Stimulated activated CD4-positive, alpha-beta T cell treated with anti-CD3 and anti-CD28 coated beads, Interleukin-4, amount 100 ng/mL, for 4 hours (primary cell): ENCODE measurements at places on chromosomes 13 and 19.

GRCh38 chr13:84279166-84279565 lies 396.9 kb upstream of the SLITRK1 start:
- DNase-seq, result no peak

GRCh38 chr13:39982745-39983144 lies 327.3 kb downstream of the COG6 start:
- no peak for DNase-seq

- no peak for DNase-seq
These were observed 2.5 kb downstream of the PDS5B start for GRCh38 chr13:32588736-32589135.

GRCh38 chr19:1773184-1773583 lies 19.9 kb downstream of the ONECUT3 start:
- DNase-seq, result no peak

DNA sequence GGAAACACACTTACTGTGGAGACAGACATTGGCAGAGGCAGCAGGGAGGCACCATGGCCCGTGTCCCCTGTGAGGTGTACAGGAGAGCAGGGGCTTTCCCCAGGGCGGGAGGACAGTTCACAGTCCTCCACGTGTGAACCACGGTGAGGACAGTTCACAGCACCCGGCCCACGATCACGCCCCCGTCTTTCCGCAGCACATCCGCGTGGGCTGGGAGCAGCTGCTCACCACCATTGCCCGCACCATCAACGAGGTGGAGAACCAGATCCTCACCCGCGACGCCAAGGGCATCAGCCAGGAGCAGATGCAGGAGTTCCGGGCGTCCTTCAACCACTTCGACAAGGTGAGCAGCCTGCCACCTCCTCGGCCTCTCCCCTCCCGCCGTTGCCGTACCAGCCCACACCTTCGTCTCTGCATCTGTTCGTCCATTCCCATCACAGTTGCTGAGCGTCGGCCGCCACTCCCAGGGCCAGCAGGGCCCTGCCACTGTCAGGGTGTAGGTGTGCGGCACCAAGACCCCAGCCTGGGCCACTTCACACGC lies 17.4 kb downstream of the CAPN12 start:
- no peak for DNase-seq

DNA sequence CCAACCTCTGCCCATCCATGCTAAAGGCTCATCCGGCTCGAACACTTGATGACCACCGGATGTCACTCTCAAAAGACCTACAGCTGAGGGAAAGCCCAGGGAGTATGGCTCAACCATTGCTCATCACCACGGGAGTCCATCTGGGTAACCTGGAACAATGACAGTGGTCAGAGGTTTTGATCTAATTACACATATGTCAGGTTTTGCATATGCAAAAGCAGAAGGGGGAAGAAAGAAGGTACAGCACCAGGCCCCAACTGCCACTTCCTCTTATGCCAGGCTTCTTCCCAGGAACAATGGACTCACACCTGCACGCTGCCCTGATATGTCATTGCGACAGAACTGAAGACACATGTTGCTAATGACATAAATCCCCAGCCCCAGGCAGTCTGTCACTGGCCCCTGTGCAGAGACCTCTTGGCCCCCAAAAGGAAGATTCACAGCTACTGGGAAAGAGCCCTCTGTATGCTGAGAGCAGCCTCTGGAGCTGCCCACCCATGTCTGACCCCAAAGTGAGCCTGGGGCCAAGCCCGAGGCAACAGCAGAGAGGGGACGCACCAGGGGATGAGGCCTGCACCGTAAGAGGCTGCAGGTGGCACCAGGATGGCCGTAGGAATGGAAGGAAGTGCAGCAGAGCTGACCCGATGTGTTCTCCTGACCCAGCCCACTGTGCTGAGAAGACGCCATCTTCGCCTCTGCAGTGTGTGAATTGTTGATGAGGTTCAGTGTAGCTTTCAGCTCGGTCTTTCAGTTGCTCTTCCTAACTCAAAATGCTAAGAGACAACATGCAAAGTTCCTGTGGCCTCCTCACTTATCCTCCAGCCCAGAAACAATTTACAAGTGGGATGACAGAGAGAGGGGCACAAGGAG lies 26.3 kb downstream of the EPS15L1 start:
- DNase-seq, result no peak

GRCh38 chr13:23655321-23655720 lies 85.1 kb downstream of the TNFRSF19 start:
- DNase-seq, result no peak

DNA sequence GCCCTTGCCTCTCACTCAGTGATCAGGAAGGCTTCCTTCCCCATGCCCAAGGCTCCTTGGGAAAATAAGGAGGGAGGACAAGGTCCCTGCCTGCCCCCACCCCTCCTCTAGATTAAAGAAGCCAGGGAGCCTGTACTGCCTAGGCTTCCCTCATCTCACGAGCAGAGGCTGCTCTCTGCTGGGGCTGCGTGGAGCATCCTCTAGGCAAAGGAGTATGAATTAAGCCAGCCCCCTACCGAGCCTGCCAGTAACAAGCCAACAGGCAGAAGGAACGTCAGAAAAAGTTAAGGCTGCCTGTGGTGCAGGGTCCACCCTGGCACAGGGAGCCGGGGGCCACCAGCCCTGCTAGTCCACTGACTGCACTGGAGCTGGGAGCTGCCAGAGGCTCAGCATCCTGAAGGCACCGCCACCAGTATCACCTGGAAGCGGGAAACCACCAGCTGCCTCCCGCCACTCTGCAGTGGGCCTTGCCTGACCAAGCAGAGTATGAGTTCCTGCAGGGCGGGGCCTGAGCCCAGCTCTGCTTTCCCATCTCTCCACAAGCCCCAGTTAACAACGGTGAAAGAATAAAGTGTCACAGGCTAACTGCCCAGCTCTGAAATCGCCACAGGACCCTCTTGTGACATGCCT lies 6.8 kb downstream of the NAPA start:
- DNase-seq, result no peak

GRCh38 chr19:46978171-46978869 lies 41.3 kb upstream of the NPAS1 start:
- DNase-seq, result no peak

DNA sequence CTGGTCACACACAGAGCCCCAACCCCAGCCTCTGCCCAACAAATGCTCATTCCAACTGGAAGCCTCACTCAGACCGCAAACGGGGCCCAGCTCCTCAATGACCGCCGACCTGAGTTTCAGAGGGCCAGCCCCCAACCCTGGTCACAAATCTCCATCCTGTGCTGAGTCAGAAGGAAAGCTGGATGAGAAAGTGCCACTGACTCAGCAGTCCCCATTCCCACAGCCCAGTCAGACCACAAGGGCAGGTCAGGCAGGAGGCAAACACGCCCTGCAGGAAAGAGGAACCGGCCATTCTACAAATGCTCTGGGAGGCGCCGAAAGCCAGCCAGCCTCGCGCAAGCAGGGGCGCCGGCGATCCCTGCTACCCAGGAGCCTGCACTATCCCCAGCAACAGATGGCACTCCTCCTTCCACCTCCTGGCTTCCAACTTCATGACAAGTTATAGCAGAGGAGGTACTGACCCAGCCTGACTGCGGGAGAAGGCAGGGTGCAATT lies 14.1 kb upstream of the PRKD2 start:
- DNase-seq, result no peak

GRCh38 chr13:109642358-109642757 lies 144.0 kb downstream of the IRS2 start:
- DNase-seq, result no peak

DNA sequence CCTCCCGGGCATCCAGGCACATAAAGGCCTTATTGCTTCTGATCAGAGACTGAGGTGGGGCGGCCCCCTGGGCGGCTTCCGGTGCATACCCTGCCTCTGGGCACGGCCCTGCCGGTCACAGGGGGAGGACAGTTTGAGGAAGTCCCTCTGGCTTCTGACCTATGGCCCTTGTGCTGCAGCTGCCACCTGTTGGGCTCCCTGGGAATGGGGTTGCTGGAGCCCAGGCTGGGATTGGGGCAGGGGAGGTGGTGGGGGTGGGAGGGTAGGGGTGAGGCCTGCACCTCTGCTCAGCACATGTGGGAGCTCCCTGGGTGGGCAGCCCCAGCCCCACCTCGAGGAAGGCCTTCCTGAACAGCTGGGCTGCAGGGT lies 10.7 kb downstream of the ANO8 start:
- no peak for DNase-seq

DNA sequence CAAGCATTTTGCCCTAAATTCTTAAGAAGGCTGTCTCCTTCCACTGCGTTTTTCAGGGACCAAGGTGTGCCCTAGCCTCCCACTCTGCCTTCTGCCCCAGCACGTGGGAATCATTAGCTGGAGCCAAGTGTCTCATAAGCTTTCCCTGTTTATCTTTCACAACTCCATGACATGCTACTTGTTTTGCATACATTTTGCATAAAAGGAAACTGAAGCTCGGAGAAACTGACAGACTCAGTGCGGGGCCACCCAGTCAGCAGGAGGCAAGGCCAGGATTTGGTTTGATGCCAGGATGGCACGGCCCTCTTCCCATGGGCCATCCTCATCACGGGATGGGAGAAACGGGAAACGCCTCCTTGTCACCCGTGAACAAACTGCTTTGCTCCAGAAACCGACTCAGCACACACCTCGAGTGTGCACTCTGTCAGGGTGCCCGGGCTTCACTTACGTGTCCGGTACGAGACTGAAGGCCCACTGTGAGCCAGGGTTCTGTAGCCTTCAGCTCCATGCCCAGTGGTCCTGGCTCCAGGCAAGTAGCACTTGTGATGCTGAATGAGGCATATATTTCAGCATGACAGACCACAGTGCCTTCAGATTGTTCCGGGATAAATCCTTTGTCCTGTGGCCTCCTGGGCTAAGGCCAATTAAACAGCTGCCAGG lies 9.6 kb downstream of the CEBPA start:
- DNase-seq, result no peak

- no peak for DNase-seq
These were observed 1420.8 kb upstream of the SLC10A2 start for GRCh38 chr13:104487006-104487405.

DNA sequence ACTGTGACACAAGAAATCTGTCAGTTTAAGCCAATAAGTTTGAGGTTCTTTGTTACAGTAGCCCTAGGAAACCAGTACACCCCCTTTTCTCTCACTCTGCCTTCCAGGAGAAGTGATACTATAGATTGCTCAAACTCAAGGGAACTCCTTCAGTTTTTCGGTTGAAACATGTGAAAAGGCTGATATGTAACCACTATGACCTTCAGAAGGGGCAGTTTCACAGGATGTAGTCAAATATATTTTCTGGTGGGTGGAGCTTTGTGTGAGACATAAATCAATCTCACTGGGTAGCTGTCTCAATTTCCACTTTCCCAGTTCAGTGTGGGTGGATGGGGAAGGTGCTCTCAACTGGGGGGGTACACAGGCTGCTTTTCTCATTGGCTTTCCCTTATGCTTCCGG lies 41.7 kb downstream of the HTR2A start:
- no peak for DNase-seq

- DNase-seq, result no peak
These were observed 24.4 kb upstream of the OR7C2 start for GRCh38 chr19:14916848-14917247.

- DNase-seq, result peak; percentile 36
These were observed 10.2 kb upstream of the CARM1 start for GRCh38 chr19:10861103-10861651.

DNA sequence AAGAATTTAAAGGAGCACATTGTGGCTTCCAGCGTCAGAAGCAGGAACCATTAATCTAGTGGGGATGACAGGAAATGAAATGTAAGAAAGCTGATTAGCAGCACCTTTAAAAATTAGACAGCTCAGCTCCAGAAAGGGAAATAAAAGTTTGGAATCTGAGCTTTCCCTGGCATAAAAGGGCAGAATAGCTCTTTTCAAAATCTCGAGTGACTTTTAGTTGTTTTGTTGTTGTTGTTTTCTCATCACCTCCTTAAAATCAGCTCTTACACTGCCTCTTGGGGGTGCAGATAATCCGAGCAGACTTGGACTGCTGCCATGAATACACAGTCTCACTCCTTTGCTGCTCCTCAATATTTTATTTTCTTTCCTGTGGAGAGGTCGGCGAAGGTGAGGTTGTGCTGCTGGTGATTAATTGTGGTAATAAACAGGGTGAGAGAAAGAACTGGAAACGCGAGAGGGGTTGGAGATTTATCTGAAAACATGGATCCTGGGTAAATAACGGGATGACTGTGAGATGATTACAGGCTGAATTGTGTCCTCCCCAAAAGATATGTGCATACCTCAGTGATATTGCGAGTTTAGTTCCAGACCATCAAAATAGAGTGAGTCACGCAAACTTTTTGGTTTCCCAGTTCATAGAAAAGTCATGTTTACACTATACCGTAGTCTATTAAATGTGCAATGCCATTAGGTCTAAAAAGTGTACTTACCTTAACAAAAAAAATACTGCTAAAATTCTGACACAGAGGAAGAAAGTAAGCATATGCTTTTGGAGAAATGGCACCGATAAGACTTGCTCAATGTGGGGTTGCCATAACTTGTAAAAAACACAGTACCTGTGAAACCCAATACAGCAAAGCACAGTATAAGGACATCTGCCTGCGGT lies 787.7 kb downstream of the UQCRFS1 start:
- no peak for DNase-seq

GRCh38 chr13:21164631-21165030 lies 11.7 kb downstream of the SKA3 start:
- DNase-seq, result no peak

DNA sequence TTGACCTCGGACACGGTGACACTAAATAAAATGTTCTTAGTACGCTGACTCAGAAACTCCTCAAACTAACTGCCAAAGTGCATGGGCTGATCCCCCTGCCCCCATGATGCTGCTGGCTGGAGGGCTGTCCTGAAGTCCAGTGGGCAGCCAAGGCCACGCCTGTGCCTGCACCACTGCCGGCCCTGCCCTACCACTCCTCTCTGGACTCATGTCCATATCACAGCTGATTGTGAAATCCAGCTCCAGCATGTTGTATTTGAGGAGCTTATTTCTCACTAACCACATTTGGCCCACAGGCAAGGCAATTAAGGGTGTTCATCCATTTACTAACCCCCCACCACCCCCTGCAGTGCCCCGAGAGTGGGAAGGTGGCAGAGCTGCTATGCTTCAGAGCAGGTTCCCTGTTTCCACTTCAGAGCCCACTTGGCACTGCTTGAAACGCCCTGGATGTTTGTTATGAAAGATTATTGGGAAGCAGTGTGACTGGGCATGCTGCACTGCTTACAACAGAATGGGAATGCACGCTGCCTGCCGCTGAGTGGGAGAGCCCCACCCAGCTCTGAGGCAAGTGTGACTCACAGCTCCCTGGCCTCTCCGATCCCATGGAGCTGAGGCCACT lies 114.0 kb downstream of the UQCRFS1 start:
- no peak for DNase-seq

DNA sequence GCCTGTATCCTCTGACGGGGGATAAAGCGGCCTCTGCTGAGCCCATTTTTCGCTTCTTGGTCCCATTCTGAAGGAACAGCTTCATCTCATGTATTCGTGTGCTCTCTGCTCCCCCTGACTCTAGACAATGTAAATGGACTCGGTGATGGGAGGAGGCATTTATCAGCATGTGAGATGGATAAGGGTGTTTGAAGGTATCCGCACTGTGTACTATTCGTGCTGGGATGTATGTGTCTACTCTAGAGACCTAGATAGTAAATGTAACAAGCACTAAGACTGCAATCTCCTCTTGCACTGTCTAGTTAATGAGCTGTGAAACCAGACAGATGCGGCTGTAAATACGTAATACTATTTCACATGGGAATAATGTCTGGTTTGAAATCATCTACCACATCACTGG lies 134.6 kb upstream of the ARGLU1 start:
- no peak for DNase-seq

- no peak for DNase-seq
These were observed 1200.7 kb downstream of the SLITRK1 start for GRCh38 chr13:82681535-82681934.
